Heart left ventricle (tissue), 16 donors: ENCODE measurements at places on chromosomes 4 and X.

GRCh38 chr4:7423391-7423790 lies 11.3 kb downstream of the PSAPL1 start:
- DNase-seq: no peak

DNA sequence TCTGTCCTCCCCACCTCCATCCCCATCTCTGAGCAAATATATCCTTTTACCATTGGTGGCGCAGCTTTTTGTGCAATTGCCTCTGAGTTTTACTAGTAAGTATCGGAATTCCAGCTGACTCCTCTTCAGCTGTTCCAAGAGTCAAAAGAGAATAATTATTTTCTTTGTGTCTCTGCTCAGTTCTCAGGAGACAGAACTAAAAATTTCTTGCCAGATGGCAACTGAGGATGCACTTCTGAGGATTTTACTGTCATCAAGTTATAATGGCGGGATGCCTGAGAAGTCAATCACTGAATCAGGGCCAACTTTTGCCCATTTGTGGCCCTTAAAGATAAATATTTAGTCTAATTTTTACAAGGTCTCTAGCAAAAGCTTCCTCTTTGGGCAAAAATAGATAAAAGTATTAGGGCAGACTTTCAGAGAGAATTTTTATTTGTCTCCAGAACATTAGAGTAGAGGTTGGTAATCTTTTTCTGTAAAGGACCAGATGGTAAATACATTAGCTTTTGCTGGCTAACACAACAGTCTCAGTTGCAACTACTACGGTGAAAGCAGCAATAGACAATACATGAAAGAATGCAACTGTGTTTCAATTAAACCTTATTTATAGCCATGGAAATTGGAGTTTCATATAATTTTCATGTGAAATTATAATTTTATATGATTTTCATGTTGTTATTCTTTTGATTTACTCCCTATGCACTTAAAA lies 15.6 kb upstream of the ADGRA3 start:
- DNase-seq: no peak

DNA sequence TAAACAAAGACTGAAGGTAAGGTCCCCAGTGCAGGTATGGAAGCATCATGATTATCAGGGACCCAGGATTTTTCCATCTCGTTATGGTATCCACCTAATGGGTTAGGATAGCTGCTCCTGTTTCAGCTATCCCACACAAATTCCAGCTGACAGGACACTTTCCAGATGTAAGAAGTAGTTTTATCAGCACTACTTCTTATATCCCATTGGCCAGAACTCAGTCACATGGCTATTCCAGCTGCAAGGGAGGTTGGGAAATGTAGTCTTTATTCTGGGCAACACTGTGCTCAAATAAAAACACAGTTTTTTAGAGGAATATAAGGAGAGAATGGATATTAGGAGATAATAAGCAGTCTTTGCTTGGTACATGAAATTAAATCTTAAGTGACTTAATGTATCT lies 96.7 kb downstream of the SRPX start:
- no peak for DNase-seq

DNA sequence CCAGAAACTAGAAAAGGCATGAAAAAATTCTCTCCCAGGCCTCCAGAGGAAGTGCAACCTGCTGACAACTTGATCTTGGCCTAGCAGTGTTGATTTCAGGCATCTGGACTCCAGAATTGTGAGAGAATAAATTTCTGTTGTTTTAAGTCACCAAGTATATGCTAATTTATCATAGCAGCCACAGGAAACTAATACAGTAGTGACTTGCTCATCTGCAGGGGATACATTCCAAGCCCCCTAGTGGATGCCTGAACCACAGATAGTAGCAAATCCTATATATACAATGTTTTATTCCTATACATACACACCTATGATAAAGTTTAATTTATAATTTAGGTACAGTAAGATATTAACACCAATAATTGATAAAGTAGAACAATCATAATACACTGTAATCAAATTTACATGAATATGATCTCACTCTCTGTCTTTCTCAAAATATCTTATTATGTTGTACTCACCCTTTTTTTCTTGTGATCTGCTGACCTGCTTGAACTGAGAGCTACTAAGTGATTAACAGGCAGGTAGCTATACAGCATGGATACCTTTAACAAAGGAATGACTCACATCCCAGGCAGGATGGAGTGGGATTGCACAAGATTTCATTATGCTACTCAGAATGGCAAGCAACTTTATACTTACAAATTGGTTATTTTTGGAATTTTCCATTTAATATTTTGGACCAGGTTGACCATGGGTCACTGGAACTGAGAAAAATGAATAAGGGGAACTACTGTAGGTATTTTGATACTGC lies 501.1 kb downstream of the KCNIP4 start:
- no peak for DNase-seq

GRCh38 chrX:99705701-99706100 lies 704.4 kb downstream of the PCDH19 start:
- no peak for DNase-seq

DNA sequence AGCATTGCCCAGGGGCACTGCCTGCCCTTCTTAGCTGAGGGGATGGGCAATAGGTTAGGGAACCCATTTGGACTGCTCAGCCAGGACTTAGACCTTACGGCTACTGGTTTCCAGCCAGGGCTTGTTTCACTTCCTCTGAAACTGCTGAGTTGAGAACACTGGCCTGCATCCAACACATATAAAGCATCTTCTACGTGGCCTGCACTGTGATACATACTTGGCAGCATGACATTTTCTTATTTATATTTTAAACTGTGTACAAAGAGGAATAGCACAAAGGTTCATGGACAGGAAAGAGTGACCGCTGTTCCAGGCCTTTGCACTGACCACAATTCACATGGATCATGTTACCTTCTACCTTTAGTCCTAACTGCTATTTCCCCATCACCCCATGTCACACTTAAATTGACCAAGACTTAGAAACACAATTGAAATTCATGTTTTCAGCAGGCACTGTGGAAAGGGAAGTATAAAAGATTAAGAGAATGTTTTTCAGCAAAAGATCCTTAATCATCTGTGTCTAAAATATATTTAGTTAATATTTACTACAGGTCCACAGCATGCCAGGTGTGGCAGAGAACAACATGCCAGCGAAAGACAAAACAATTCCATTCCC lies 43.7 kb downstream of the NLGN4X start:
- no peak for DNase-seq

- DNase-seq: no peak
Observed at GRCh38 chr4:2870082-2870481, 26.4 kb downstream of the ADD1 start.

- no peak for DNase-seq
Observed at GRCh38 chrX:39222346-39223113, 421.3 kb downstream of the MID1IP1 start.

DNA sequence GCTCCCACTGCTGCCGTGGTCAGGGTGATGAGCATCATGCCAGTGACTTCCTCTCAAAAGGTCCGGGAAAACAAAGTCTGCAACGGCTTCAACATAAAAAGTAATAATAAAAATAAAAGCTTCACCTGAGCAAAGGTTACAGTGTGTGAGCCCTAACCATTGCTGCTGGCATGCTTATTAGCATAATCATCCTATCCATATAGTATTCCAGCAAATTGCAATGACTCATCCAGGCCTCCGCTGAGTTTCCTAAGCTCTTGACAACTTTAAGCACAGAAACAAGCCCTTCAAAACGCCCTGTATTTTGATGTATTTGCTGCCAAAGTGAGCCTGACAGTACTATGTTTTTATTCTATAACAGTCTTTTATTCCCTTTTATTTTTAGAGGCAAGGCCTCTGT lies 100.5 kb downstream of the AASDH start:
- no peak for DNase-seq

GRCh38 chr4:161791796-161792556 lies 371.8 kb downstream of the FSTL5 start:
- no peak for DNase-seq

- DNase-seq: no peak
Observed at GRCh38 chrX:39835776-39836175, 262.0 kb downstream of the BCOR start.

GRCh38 chr4:185128272-185129119 lies 14.6 kb upstream of the SLC25A4 start:
- DNase-seq: no peak

DNA sequence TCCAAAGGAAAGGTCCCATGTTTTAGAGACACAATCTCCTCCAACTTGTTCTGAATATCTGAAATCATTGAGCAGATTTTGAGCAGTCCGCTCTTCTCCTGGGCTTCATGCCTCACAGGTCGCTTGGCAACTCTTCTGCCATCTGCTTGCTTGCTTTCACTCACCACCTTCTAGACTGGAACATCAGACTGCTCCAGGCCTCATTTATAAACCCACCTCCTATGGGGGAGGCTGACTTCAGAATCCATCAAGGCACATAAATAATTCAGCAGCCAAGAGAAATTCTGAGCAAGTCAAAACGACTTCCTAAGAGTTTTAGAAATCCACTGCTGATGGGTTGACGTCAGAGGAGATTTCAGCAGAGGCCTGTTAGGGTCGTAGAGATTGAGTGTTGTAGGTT lies 64.1 kb downstream of the FAM184B start:
- no peak for DNase-seq

DNA sequence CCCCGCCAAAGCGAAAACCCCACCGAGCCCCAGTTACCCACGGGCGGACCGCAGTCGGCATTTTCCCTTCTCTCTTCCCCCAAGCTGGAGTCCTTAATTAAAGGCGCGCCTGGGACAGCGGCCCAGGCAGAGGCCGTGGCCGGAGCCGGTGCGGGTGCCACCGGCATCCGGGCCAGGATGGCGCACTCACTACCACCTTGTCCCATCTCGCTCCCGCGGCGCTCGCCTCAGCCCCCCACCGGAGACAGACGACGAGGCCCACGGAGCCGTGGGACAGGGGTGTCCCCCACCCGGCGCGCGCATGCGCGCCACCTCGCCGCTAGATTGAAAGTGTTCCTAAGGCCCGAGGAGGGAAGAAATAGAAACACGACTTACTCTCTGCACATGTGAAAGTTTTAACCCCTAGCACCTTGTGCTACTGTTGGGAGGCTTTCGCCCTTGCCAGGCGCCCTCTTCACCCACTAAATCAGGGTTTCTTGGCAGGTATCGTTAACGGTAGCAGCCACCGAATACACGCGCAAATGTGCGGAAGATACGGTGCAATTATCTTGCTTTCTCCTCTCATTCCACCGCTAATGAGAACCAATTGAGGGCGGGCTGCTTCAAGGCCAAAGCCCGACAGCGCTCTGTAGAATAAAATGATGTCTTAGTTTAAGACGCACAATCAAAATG lies 64.3 kb upstream of the CCDC160 start:
- peak; percentile 43 for DNase-seq

GRCh38 chrX:16418650-16419049 lies 231.3 kb upstream of the S100G start:
- DNase-seq: no peak

- peak; percentile 77 for DNase-seq
Observed at GRCh38 chr4:8391972-8392371, 48.6 kb downstream of the ACOX3 start.

DNA sequence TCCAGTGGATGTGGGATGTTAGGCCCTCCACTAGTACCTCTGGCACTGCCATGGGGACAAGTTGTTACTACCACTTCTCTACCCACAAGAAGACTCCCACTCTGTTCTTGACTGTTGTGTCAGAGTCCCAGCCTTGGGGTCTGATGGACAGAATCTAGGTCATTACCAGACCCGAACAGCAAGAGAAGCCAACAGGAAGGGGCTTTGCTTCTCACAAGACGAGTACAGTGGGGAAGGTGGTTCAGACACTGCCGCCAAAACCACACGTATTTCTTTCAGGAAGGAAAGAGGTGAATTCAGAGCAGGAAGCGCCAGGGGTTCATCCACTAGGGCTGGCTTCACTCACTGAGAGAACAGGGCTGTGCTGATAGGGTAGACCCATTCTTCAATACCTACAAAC lies 161.3 kb upstream of the KIT start:
- DNase-seq: no peak

DNA sequence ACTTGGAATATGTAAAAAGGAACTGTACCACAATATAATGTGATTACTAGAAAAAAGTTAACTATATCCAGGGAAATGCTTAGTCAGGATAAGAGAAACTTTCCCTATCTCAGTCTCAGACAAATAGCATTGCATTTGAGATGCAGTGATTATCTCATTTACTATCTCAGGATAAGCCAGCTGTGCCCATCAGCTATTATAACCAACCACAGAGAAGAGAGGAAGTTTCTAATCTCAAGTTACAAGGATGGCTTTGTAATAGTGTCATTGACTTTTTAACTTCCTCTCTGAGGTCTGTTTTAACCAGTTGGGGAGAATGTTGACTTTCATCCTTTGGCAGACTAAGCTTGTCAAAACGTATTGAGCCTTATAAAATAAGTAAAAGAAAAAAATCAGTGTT lies 56.5 kb downstream of the SNX25 start:
- no peak for DNase-seq

- no peak for DNase-seq
Observed at GRCh38 chr4:147620315-147620714, 3.1 kb downstream of the TMEM184C start.
